Stimulated activated CD4-positive, alpha-beta T cell treated with anti-CD3 and anti-CD28 coated beads, Interleukin-15, amount 100 ng/mL, for 1 hour (primary cell): ENCODE measurements at places on chromosomes 7 and 10.

DNA sequence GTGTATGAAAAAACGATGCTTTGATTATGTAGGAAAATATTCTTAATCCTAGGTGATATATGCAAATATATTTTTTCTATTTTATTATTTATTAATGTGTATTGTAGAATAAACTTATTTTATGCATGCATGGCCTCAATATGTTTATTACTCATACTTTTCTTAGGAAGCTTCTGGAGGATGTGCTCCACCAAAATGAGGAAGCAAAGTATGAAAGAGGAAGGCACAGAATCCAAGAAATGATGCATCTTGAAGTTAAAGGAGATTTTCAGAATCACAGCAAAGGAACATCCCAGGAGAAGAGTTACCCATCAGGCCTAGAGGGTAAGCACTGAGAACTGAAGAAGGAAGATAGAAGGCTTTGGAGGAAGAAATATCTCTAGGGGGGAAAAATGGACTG is 35.0 kb upstream of the MRPS16 start:
- no peak for DNase-seq

DNA sequence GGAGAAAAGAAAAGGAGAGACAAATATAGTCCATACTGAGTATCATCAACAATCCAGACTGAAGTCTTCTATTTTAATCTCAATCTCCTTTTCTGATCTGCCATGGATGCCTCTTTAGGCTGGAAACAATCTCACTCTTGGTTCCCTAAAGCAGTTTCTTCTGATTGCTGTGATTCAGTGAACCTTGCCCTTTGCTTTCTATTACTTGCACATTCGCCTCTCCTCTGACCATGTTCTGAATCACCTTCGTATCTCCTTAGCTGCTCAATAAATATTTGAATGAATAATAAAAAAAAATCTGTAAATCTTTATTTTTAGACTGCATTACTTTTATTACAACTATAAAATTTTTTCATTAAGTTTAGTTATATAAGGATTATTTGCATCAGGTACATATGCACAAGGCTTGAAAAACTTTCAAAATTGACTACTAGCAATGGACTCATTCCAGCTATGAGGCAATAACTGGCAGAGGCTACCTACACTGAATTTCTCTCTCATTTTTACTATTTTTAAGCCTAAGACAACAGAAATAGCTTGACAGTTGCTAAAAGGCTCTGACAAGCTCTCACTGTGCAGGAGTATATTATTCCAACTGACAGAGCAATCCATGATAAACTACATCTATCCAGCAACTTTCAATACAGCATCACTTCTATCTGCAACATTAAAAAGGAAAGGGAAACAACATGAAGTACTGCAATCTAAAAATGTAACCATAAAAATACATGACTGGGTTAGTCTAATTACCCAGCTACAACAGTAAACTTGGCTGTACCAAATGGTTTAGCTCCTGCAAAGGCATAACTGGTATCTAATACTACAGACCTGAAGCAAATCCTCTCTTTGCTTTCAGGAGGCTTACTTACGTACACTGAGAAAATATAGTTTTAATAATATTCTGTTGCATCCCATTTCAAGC is 25.6 kb downstream of the TM9SF3 start:
- no peak for DNase-seq

GRCh38 chr7:24494832-24495231 is 78.4 kb upstream of the PALS2 start:
- no peak for DNase-seq

- no peak for DNase-seq
Measured at GRCh38 chr10:128863823-128864405, 603.1 kb upstream of the MGMT start.

DNA sequence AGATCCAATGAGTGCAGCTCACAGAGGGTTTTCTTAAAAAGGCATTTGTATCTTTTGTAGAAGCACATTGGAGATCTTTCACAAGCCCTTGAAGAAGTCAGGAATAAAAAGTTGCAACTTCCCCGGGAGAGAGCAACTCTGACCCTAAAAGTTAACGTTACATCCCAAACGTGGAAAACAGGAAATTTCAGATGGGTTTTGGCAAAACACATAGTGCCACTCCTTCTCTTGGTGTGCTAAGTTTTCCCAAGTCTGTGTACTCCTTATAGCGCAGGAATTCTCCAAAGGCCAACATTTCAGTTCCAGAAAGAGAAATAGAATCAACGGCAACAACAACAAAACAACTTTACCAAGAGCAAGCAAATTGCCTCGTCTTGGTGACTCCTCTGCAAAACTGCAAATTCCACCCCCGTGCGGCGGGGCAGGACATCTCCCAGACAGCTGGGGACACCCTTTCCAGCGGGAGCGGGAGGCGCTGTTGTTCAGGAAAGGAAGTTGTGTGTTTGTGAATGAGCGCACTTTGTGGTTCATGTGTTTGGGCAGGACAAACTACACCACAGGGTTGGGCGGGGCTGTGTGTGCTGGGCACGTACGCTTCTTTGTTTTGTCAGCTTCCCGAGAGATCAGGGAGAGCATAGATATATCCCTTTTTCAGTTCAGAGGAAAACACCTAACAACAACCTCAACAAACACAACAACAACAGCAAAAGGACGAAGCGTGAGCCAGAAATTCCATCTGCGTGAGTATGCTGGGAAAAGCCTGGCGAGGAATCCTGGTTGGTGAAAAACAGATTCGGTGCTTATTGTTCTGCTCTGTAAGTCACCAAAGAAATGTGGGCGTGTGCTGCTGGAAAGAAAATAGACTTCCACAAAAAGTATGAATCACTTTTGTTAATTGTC is 294.7 kb upstream of the PITRM1 start:
- DNase-seq: no peak

GRCh38 chr7:73907554-73908122 is 46.7 kb downstream of the TMEM270 start:
- DNase-seq: no peak

DNA sequence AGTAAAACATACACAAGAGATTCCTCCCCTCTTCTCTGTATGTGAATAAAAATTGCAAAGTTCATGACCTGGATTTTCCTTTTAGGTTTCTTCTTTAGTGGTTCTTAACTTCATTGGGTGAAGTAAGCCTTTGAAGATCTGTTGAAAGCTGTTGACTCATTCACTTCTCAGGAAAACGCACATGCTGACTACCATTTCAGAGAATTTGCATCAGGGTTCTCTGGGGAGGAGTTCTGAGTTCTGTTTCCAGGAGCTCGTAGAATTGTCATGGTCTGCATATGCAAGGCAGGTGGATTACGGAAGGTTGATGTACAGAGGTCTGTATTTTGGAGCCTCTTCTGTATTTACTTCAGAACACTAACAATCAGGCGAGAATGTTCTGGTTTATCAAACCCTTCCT is 962 bp upstream of the SLC26A4 start:
- no peak for DNase-seq

GRCh38 chr7:150736864-150737263 is 354 bp upstream of the GIMAP5 start:
- no peak for DNase-seq

- no peak for DNase-seq
Measured at GRCh38 chr10:69479240-69480067, 28.2 kb downstream of the TSPAN15 start.

GRCh38 chr7:77409739-77410547 is 6.2 kb downstream of the GSAP start:
- no peak for DNase-seq

DNA sequence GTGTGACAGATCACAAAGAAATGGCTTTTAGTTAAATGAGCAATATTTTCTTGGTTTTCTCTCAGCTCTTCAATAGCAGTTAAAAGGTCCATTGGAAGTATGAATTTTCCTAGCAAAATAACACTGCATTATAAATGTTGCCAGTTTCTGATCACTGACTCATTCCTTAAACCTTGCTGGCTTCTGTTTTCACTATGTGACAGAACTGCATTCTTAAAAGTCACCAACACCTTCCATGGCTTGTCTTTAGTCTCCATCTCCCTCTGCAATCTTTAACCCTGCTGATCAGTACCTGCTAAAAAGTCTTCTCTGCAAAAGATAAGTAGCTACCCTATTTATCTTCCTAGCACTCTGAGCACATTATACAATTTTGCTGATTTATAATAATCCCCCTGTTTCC is 405.0 kb upstream of the LRRN3 start:
- DNase-seq: no peak

DNA sequence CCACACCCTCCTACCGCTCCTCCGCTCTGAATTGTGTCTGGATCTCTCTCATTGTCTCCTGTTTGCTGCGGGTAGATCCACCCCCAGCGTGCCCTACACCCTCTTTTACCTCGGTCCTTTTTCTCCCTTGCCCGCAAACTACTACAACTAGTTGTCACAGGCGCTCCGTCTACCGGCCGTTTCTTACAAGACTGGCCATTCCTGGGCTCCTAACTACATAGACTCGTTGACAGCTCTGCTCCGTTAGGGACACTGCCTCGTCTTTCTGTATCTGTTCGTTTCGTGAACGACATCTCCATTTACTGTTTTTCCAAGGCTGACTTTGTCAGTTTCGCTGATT is 786 bp downstream of the TAF3 start:
- no peak for DNase-seq

- no peak for DNase-seq
Measured at GRCh38 chr10:21661935-21662334, 127.9 kb downstream of the MLLT10 start.

DNA sequence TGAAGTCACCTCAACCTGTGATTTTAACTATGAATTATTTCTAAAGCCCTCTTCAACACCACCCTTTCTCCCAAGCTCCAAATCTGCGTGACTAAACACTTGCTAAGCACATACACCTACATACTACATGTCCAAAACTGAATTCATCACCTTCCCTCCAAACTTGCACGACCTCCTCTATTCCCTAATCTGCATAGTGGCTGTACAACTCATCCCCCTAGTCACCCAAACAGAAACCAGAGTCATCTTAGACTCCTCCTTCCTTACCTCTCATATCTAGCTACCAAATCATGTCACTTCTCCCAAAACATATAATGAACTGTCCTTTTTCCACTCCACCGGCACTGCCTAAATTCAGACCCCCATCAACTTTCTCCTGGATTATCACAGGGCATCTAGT is 16.2 kb downstream of the ARHGAP21 start:
- DNase-seq: no peak

DNA sequence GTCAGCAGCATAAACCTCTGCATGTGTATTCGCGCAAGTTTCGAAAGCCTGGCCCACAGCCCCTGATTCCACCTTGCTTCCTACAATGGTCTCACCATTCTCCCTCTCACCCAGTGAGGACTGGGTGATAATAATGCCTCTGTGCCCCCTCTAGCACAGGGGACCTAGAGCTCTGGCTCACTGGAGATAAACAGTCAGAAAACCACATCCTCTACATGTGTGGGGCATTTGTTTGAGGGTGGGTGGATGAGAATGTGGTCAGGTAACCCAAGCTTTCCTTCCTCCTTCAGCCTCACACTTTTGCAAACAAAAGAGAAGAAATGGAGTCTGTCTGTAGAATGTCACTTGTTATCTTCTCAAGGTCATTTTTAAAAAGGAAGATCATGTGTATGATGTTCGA is 373.5 kb downstream of the KCNMA1 start:
- DNase-seq: no peak

DNA sequence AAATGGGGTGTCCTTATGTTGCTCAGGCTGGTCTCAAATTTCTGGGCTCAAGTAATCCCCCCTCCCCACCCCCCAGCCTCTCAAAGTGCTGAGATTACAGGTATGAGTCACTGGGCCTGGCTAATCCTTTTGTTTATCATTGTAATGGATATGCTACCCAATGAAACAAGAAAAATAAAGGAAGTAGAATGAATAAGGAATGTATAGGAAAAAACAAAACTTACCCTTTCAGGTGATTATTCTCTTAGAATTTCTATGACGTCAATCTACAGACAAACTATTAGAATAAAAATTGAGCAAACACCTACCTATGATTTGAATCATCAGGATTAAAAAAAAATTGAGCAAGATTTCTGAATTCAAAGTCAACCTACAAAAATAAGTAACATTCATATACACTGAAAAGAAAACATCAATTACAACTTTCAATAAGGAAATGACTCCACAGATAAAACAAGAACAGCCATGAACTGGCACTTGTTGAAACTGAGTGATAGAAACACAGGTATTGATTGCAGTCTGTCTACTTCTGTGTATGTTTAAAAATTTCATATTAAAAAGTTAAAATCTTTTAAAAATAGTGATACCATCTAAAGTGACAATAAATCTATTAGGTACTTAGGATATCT is 12.2 kb downstream of the ADAM12 start:
- DNase-seq: no peak

DNA sequence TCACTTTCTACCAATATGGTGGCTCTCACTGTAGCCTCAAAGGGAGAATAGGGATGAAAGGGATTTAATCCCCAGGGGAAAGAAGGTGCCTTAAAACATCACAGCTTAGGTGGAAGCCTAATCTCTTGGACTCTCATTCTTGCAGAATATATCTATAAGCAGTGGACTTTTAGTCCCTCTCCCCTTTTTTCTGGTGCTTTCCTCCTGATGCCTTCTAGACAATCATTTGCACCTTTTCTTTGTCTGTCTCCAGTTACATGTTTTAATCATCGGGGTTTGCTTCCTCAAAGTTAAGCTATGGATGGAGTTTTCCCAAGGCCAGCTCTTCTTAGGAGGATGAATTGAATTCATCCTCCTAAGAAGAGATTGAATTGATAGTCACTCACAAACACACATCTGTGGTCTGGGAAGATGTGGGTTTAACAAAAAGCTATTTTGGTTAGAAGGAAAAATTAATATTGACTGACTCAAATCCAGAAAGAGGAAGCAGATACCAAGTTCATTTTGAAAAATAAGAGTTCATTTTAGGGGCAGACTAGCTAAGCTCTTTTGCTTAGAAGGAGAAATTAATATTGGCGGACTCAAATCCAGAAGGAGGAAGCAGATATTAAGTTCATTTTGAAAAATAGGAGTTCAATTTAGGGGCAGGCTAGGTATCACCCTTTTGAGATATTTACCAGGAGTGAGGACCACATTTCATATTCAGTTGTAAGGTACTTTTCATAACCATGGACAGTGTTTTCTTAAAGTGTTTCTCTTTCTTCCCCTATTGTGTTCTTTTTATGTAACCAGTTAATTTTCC is 35.2 kb upstream of the PLEKHS1 start:
- no peak for DNase-seq

- DNase-seq: peak; percentile 18
Measured at GRCh38 chr10:132616170-132616995, 78.8 kb downstream of the INPP5A start.
